Fibroblast of lung (primary cell): ENCODE measurements at places on chromosomes 11 and 22.

GRCh38 chr11:111303461-111303860 lies 5.1 kb downstream of the POU2AF3 start:
- peaks cover 18% of the 10 kb centered on the region for H3K27me3 ChIP-seq
- no peak overlapping the region for H3K4me3 ChIP-seq
- peak; percentile 9 for DNase-seq
- no peak overlapping the region for H3K27ac ChIP-seq
- no peaks in the 10 kb centered on the region for H3K4me1 ChIP-seq

- H3K27me3 ChIP-seq: no peaks in the 10 kb centered on the region
- H3K27ac ChIP-seq: no peak overlapping the region
- no peak overlapping the region for H3K4me3 ChIP-seq
- no peak for DNase-seq
- no peaks in the 10 kb centered on the region for H3K4me1 ChIP-seq
- no peaks in the 10 kb centered on the region for H3K36me3 ChIP-seq
These were observed 1448.6 kb upstream of the RAG2 start for GRCh38 chr11:38046571-38047135.

- H3K4me1 ChIP-seq: peaks cover 4% of the 10 kb centered on the region
- no peak overlapping the region for H3K27ac ChIP-seq
- H3K36me3 ChIP-seq: no peaks in the 10 kb centered on the region
- no peaks in the 10 kb centered on the region for H3K27me3 ChIP-seq
- DNase-seq: no peak
- H3K4me3 ChIP-seq: no peak overlapping the region
These were observed 5.7 kb upstream of the SUN2 start for GRCh38 chr22:38761202-38762162.

- no peak overlapping the region for H3K27ac ChIP-seq
- H3K27me3 ChIP-seq: no peaks in the 10 kb centered on the region
- peak; percentile 34 for DNase-seq
- no peaks in the 10 kb centered on the region for H3K36me3 ChIP-seq
- no peaks in the 10 kb centered on the region for H3K4me1 ChIP-seq
These were observed 1071.2 kb downstream of the LRRC4C start for GRCh38 chr11:40388097-40388818.

GRCh38 chr11:102528618-102529017 lies 1.9 kb downstream of the MMP7 start:
- H3K27ac ChIP-seq: no peak overlapping the region
- H3K4me3 ChIP-seq: no peak overlapping the region
- H3K36me3 ChIP-seq: no peaks in the 10 kb centered on the region
- H3K4me1 ChIP-seq: no peaks in the 10 kb centered on the region

DNA sequence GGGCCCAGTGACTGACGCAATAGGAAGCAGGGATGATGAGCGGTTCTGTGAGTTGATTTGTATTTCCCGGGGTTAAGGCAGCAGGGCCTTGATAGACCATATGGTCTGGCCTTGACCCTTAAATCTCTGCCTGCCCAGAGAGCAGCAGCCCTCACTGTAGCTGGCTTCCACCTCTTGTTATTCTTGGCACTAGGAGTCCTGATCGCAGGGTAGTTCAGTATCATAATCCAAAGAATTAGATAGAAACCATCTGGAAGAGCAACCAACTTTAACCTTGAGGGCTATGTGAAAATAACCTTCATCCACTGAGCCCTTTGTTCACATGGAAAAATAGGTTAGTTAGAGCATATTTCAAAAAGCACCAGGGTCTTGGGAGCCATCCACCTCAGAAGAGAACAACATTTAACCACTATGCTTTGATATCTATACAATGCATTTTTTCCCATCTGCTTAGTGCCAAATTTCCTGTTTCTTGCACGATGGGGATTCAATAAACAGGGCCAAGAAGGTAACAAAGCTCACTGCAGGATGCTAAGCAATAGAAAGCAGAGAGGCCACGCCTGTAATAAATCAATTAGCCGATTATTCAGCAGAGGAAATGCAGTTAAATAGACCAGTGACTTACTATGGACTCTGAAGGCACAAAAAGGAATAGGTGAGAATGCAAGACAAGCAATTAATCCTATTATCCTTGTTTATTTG lies 761.3 kb downstream of the OPCML start:
- no peaks in the 10 kb centered on the region for H3K36me3 ChIP-seq
- H3K4me3 ChIP-seq: no peak overlapping the region
- H3K4me1 ChIP-seq: no peaks in the 10 kb centered on the region
- peak; percentile 5 for DNase-seq
- no peak overlapping the region for H3K27ac ChIP-seq

- H3K4me1 ChIP-seq: no peaks in the 10 kb centered on the region
- peak; percentile 68 for DNase-seq
- no peaks in the 10 kb centered on the region for H3K27me3 ChIP-seq
- H3K4me3 ChIP-seq: peak overlapping the region; percentile 13
These were observed 64.1 kb downstream of the ME3 start for GRCh38 chr11:86608251-86608799.

GRCh38 chr11:69352715-69353319 lies 58.9 kb downstream of the MYEOV start:
- peaks cover 25% of the 10 kb centered on the region for H3K4me1 ChIP-seq
- peak overlapping the region; percentile 82 for H3K27ac ChIP-seq
- H3K4me3 ChIP-seq: no peak overlapping the region

GRCh38 chr11:68565768-68566167 lies 105.2 kb downstream of the PPP6R3 start:
- H3K36me3 ChIP-seq: peaks cover 7% of the 10 kb centered on the region
- H3K27me3 ChIP-seq: no peaks in the 10 kb centered on the region

GRCh38 chr11:117205211-117205818 lies 6.1 kb downstream of the TAGLN start:
- peaks cover 35% of the 10 kb centered on the region for H3K4me1 ChIP-seq
- no peak for DNase-seq
- peaks cover 20% of the 10 kb centered on the region for H3K36me3 ChIP-seq

- no peaks in the 10 kb centered on the region for H3K36me3 ChIP-seq
- H3K4me3 ChIP-seq: no peak overlapping the region
- no peaks in the 10 kb centered on the region for H3K27me3 ChIP-seq
- H3K27ac ChIP-seq: peak overlapping the region; percentile 66
- peaks cover 26% of the 10 kb centered on the region for H3K4me1 ChIP-seq
- no peak for DNase-seq
These were observed 110.2 kb downstream of the RASSF10 start for GRCh38 chr11:13119361-13119760.

GRCh38 chr22:24325105-24325757 lies 54.6 kb downstream of the SPECC1L start:
- peak; percentile 85 for DNase-seq
- H3K4me3 ChIP-seq: no peak overlapping the region
- no peak overlapping the region for H3K27ac ChIP-seq
- H3K27me3 ChIP-seq: no peaks in the 10 kb centered on the region
- H3K36me3 ChIP-seq: peaks cover 3% of the 10 kb centered on the region
- no peaks in the 10 kb centered on the region for H3K4me1 ChIP-seq

DNA sequence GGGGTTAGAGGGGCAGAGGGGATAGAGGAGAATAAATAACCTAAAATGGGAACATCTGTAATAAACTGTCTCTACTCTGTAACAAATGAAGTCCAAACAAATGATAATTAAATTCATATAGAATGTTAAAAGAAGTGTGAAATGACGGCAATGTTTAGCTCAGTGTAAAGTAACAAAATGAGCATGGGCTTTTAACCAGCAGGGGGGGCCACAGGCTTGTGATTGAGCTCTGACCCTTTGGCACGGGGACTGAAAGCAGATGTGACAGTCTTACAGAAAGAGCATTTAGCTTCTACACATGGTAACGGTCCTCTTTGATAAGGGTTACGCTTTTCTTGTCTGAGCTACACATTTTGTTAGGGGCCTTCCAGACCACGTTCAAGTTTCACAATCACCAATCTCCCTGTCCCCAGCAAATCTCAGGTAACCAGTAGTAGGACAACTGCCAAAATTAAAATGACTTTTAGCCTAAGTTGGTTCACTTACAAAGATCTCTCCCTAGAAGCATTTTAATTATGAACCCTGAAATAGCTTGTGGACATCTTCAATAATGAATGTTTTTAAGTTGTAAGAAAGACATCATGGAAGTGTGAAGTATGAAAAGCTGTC lies 262.5 kb downstream of the DCDC1 start:
- peak; percentile 53 for DNase-seq
- no peaks in the 10 kb centered on the region for H3K36me3 ChIP-seq
- H3K4me1 ChIP-seq: no peaks in the 10 kb centered on the region
- no peak overlapping the region for H3K4me3 ChIP-seq
- H3K27ac ChIP-seq: no peak overlapping the region
- H3K27me3 ChIP-seq: no peaks in the 10 kb centered on the region

DNA sequence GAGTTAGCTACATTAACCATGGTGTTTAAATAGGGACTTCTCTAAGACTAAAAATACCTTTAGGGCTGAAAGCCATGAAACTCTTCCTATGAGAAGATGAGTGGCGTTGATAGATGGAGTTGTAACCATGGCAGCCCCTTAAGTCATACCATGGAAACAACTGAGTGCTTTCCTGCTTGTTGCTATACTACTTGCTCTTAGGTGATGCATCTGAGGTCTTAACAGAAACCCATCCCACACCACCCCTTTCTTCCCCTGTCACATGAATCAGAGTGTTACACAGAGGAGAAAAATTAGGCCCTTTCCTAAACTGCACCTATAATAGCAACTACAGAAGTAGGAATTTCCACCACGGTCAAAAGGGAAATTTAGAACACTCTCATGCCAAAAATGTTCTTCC lies 64.3 kb upstream of the ZC3H12C start:
- H3K27me3 ChIP-seq: peaks cover 3% of the 10 kb centered on the region
- H3K36me3 ChIP-seq: no peaks in the 10 kb centered on the region

DNA sequence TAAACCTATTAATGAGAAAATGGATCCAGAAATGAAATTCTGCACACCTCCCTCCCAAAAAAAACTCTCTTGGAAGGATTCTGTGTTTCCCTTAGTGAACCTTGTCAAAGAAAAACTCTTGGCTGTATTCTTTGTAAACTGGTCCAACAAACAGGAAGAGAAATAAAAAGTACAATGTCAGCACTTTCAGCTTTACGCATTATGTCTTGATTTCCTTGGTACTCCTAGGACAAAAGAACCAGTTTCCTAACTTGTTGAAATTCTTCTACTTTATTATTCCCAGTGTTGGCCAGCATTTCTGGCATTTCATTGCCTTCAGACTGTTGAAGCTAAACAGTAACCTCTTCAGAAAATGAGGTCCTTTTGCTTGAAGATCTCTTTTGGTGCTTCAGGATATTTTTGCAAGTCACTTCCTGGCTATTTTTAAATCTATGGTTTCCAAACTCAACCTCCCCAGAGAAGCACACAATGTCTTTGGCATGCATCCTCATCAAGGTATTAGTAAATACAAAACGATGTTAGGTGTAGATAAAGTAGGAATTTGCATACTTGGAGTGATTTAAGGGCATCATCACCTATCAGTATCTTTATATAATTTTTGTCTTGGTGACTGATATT lies 342.7 kb downstream of the AASDHPPT start:
- peaks cover 3% of the 10 kb centered on the region for H3K4me1 ChIP-seq
- H3K27me3 ChIP-seq: no peaks in the 10 kb centered on the region
- no peak overlapping the region for H3K27ac ChIP-seq
- H3K36me3 ChIP-seq: no peaks in the 10 kb centered on the region
- no peak overlapping the region for H3K4me3 ChIP-seq

GRCh38 chr22:32904044-32904443 lies 102.5 kb downstream of the TIMP3 start:
- peak; percentile 36 for DNase-seq
- H3K4me3 ChIP-seq: no peak overlapping the region
- no peaks in the 10 kb centered on the region for H3K4me1 ChIP-seq
- H3K27ac ChIP-seq: no peak overlapping the region

DNA sequence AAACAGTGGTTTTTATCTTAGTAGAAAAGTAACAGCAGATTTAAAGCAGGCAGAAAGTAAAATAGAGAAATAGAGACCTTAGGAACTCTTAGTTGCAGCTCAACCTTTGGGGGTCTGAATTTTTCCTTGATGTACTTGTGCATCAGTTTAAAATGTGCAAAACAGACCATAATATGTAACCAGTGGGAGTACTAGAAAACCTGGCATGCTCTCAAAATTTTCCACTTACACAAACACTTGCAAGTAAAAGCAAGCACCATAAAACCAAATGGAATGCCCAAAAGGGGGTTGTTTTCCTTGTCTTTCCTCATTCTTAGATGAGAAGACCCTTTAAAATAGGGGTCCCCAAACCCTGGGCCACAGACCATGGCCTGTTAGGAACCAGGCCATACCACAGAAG lies 12.9 kb upstream of the MRGPRE start:
- no peak for DNase-seq
- H3K36me3 ChIP-seq: no peaks in the 10 kb centered on the region
- no peaks in the 10 kb centered on the region for H3K27me3 ChIP-seq
- H3K4me3 ChIP-seq: no peak overlapping the region
- no peak overlapping the region for H3K27ac ChIP-seq

GRCh38 chr11:44179173-44179572 lies 83.7 kb downstream of the EXT2 start:
- DNase-seq: peak; percentile 45
- H3K27ac ChIP-seq: no peak overlapping the region
- H3K4me1 ChIP-seq: peaks cover 2% of the 10 kb centered on the region
- no peaks in the 10 kb centered on the region for H3K27me3 ChIP-seq
- H3K36me3 ChIP-seq: no peaks in the 10 kb centered on the region
